Activated T-cell treated with anti-CD3 and anti-CD28 coated beads, Interleukin-2, amount 50 U/mL, for 1 hour (primary cell): ENCODE measurements at places on chromosomes 7 and 10.

DNA sequence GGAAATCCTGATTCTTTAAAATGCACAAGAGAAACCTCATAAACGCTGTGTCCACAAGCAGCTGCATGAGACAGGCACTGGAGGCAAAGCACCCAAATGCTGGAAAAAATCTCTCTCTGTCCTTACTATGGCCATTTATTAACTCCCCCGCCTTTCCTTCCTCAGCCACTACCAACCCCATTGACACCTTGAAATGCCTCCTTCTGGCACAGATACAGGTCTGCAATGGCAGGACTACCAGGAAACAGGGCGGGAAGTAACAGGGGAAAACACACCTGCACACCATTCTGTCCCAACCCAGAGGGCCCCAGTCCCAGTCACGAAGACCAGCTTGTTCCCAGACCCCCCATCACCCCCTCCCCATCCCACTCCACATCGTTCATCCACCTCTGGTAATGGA lies 224.3 kb downstream of the PARD3 start:
- no peak for DNase-seq

DNA sequence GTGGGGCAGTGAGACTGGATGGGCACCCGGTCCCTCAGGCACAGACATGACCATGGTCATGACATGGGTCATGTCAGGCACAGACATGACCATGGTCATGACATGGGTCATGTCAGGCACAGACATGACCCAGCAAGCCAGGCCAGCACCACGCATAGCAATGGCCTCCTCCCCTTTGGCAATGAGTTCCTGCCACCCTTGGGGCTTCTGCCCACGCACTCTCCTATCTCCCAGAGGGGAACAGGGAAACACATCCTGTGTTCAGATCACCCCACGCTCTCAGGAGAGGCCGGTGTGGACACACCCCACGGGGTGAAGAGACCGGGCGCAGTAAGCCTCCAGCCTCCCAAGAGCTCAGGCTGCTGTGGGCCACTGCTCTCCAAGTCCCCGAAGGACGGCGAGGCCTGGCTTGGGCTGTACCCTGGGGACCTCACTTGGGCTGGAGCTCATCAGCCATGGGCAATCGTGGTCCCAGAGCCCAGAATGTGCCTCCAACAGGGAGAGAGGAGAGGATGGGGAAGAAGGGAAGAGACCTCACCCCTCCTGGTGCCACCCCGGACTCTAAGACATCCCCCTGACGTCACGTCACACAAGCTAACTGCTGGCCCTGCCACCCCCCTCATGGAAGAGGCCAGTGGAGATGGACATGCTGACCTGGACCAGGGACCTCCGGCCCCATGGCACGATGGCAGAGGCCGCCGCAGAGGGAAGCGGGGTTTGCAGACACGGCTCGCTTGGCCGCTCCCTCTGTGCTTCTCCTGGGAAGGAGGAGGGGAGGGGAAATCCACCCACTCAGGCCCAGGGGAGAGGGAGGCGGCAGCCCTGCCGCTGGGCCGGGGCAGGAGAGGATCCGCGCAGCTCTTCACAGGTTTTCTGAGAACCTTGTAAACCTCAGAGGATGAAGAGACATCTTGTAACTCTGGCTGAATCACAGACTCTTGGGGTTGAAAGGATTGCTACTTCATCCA lies 269.6 kb downstream of the ELFN1 start:
- DNase-seq: peak; percentile 62

DNA sequence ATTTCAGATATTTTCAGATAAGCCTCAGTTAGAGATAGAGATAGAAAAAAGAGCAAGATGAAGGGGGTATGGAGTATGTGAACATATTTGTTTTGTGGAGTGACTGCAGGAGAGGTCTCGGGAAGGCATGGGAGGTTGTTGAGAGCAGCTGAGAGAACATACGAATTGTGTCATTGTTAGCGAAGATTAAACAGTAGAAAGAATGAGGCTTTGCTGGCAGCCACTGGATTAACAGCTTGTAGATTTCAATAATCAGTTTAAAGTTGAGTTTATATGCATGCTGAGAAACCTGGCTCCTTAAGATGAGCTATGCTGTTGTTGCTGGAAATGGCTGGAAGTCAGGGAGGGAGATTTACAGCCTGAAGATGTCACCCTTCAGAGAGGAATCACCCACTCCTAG lies 100.9 kb upstream of the SORCS3 start:
- DNase-seq: no peak

DNA sequence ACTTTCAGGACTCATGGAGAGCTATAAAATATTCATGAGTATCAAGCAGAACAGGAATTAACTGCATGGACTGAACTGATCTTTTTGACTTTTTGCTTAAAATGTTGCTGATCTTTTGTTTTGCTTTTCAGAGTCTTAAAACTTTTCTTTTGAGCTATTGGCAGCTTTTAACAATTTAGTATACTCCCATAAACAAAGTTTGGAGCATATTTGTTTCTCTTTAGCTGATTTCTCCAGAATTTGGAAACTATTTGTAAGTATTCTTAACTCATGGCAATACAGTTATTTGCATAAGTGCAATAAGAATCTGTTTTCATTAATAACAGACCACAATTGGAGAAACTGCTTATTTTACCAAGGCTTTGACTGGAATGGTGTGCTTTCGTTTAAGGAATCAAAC lies 73.4 kb upstream of the C1GALT1 start:
- DNase-seq: no peak

DNA sequence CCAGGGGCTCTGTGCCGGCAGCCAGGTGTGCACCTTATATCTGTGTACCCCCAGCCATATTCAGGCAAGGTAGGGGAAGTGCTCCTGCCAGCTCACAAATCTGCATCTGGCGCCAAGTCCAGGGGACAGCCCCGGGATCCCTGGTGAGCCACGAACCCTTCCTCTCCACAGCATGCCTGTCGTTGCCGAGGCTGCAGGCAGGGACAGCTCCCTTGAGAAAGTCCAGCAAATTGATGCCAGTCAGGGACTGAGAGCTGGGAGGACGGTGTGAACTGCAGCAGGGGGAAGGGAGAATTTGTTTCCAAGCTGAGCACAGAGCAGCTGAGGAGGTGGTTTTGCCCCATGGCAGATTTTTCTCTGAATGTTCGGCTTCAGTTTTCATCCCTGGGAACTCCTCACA lies 919 bp downstream of the PLA2G12B start:
- DNase-seq: no peak

GRCh38 chr10:119461923-119462322 lies 80.6 kb downstream of the RGS10 start:
- no peak for DNase-seq

DNA sequence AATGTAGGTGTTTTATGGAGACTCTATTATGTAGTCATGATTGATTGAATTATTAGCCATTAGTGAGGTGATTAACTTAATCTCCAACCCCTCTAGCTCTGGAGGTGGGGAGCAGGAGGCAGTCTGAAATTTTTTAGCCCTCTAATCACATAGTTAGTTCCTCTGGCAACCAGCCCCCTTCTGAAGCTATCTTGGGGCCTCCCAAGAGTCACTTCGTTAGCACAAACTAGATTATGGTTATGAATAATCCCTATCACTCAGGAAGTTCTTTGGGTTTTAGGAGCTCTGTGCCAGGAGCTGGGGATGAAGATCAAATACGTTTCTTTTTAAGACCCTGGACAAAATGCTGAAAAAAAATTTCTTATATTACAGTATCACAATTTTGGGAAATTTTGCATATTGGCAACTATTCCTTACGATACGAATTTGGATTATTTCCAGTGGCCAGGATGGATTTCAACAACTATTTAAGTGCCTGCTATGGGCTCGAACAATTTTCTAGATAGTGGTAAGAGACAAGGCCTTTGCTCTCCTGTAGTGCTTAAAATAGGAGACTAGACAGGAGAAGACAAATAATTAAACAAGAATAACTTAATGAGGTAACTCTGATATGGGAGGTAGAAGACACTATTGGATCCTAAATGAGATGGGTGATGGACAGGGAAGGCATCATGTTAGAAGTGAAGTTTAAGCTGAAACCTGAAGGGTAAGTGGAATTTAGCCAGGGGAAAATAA lies 52.9 kb downstream of the BTAF1 start:
- DNase-seq: no peak

- no peak for DNase-seq
Observed at GRCh38 chr7:159229683-159230475, 85.2 kb upstream of the VIPR2 start.

DNA sequence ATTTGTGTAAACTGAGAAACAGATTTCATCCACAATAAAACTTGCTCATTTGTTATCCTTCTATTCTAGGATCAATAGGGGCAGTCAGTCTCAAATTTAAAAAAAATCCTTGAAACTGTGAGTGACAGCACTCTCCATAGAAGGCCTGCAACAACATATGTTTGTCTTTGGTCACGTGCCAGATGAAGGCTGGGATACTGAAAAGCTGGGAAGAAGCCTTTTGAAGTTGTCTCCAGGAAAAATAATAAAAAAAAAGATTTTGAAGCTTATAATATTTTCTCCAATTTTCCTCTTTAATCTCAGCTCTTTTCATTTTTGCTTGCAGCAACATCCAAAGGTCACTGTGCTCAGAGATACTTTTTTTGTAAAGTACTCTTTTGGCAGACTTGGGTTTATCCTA lies 128.6 kb upstream of the SLC26A5 start:
- DNase-seq: no peak

GRCh38 chr10:24606021-24606420 lies 117.7 kb downstream of the ARHGAP21 start:
- DNase-seq: no peak

DNA sequence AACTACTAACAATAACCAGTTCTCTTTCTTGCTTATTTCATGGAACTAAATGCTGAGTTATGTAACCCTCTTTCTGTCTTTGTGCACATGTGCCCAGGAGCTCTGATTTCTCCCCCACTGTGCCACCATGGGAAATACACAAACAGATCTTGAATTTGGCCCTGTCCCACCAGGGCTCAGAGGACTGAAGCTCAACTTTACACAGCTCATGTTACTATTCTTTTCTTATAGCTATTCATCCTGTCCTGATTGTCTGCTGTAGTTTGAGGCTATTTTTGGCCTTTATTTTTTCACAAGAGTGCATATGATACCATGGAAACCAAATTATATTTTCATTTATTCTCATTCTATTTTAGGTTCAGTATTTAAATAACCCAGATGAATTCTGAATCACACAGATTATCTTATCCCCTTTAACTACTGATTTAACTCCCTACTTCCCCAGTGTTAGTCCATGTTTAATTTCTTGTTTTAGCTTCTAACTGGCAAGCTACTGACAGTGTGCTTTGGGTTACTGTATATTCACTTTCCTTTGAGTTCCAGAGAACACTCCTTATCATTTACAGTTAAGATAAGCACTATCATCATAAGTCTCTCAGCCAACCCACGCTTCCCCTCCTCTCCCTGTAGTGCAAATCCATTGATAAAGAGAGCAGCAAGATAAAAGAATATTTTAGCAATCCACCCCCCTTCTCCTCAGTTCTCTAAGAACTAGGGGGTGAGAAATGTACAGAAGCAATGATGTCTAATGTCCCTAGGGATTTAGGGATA lies 71.8 kb upstream of the GSDME start:
- DNase-seq: no peak

DNA sequence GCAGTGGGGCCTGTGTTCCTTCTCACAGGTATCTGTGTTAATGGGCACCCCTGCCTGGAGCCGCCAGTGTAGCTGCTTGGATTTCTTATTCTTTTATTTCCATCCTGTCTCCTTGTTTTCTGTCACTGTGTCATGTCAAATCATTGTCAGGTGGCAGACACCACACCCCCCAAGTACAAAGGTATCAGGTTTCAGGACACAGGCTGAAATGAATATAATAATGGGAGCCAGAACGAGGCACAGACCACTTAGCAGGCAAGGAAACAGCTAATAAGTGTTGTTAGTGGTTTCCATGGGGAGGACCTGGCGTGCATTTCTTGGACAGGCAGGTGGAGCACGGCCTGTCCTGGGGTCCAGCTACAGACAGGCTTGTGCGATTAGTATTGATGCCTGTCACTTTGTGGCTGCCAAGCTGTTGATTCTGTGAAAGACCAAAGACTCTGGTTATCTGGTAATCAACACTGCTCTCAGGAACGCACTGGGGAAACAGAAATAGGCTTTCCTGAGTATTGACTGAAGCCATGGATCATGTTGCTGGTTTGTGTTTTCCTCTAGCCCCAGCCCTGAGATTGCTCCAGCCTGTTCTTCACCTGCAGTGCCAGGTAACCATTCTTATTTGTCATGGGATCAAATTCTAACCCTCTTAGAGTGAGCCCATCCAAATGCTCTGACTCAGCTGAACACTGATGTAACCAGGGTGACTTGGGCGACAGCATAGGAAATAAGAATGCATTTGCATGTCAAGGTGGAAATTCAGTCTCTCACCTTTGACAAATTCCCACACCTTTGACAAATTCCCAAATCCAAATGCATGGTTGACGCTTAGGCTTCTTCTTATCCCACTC lies 1002.0 kb downstream of the LRMDA start:
- no peak for DNase-seq

- no peak for DNase-seq
Observed at GRCh38 chr10:28872587-28873165, 195.4 kb downstream of the BAMBI start.

DNA sequence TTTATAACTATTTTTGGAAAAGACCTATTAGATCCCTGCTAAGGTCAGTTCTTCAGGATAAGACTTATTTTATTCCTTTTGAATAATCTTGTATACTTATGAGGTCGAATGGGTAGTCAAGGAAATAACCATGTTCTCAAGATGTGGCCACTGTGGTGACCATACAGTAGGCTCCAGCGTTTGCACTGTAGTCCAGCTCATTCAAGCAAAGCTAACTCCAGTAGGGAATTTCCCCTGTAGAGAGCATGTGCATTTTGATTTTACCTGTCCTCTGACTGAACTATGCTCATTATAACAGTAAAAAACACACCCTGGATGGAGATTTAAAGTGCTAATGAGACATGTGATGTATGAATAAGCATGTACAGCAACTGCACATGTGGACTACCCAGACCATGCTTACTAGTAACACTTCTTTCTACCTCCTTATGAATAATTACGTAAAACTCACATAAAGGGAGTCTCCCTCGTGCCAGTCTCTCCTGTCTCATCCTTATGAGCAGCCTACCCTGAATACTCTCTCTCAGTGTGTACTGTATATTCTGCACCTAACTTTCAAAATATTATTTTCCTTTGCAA lies 32.4 kb upstream of the SEMA3E start:
- DNase-seq: no peak

- DNase-seq: peak; percentile 26
Observed at GRCh38 chr7:39414224-39415035, 151.8 kb upstream of the YAE1 start.

GRCh38 chr7:39488467-39489393 lies 77.5 kb upstream of the YAE1 start:
- DNase-seq: no peak

GRCh38 chr10:80938903-80939302 lies 401.2 kb downstream of the SH2D4B start:
- no peak for DNase-seq

- DNase-seq: peak; percentile 97
Observed at GRCh38 chr7:92134271-92135051, at the start of gene CYP51A1. TSS of gene CYP51A1 (minus strand) at chr7:92134477. CDS start at chr7:92134364, 113 bp downstream.

DNA sequence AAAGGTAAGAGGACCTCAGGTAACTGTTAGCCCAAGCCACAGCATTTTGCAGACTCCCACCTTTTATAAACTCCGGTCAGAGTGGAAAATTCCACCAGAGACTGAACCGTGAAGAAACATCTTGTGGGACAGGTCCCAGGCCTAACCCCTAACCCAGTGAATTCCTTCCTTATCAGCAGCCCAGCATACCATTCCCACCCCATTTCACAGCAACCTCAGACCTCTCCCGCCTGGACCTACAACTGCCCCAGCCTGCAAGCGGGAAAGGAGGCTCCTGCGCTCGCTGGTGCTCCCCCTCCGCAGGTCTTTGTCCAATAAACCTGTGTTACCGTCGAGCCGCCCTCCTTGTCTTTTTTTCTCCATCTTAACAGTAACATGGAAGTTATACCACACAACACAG lies 736.6 kb downstream of the MAGI2 start:
- DNase-seq: no peak
